ENCODE measurements at places on chromosomes 1 and 21. TPM values are rescaled to one million over a fixed set of nuclear protein-coding genes. Genes with fewer than 3 reads are reported as not detected.

DNA sequence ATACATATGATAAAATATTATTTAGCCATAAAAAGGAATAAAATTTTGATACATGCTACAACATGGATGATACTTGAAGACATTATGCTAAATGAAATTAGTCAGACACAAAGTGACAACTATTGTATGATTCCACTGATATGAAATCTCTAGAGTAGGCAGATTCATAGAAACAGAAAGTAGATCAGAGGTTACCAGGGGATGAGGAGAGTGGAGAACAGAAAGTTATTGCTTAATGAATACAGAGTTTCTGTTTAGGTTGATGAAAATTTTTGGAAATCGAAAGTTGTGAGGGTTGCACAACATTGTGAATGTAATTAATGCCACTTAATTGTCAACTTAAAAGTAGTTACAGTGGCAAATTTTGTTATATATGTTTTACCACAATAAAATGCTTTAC lies 315.7 kb upstream of the USP25 start:
- DNase-seq: no peak

DDR2 gene
- polyA plus RNA-seq: 1.3 TPM

GRCh38 chr1:154743526-154744036 lies 126.5 kb downstream of the KCNN3 start:
- no peak for DNase-seq

DOP1B gene
- polyA plus RNA-seq: 2.9 TPM

ANGPTL3 gene
- polyA plus RNA-seq: not detected

GRCh38 chr1:92961896-92962752 lies 862 bp upstream of the DIPK1A start:
- no peak for DNase-seq

DNA sequence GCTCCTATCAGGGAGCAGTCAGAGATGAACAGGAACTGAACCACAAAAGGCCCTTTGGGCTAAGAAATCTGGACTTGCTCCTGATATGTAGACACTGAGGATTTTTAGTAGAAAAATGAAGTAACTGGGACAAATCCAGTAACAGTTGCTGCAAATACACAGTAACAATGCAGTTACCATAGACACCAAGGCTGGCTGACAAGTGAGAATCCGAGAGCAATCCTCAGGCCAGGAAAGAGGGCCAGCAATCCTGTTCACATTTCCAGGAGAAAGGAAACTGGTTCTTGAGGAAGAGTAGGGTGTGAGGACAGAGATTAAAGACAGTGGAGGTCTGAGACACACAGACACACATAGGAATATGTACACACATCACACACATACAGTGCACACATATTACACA lies 9.3 kb upstream of the LORICRIN start:
- DNase-seq: no peak

LGR6 gene
- 3.3 TPM for polyA plus RNA-seq

GRCh38 chr1:202848191-202848542 lies 37.4 kb downstream of the PCAT6 start:
- no peak for DNase-seq

SLC44A5 gene
- polyA plus RNA-seq: 1.2 TPM

DNA sequence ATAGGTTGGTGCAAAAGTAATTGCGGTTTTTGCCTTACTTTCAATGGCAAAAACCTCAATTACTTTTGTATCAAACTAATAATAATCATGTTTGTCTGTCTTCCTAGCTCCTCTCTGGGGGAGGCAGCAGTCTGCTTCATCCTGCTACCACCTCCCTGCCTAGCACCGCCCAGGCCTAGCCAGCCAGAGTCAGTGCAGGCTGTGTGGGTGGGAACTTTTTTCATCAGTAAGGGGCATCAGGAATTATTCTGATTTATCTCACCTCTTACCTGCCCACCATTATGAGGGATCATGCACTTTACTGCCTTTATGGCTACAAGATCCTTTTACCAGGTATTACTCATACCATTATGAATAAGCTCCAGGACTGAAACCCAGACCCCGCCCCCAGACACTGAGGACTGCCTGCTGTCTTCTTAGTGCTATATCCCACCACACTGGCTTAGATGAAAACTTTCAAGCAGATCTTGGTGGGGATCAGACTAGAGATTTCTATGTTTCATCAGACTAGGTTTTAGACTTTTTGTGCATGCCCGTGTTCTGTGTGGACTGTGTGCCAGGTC lies 116.4 kb downstream of the PBX1 start:
- DNase-seq: no peak

DNA sequence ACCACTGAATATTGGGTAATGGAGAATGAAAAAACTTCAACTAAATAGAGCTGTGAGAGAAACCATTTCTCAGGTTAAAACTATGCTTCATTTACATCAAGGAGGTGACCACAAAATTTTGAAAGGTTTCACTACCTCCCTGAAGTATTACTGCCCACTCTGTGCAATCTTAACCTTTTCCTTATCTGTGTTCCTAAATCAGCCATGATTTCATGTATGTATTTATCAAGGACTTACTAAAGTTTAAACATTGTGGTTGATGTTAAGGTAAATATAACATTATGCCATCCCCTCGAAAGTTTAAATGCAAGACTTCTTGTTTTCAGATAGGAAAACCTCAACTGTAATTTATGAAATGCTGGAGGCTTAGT lies 84.4 kb downstream of the CLEC20A start:
- DNase-seq: no peak

All from spleen (tissue), 13 donors.